ENCODE measurements at places on chromosomes 2 and 18. TPM values are rescaled to one million over a fixed set of nuclear protein-coding genes. Genes with fewer than 3 reads are reported as not detected.

DNA sequence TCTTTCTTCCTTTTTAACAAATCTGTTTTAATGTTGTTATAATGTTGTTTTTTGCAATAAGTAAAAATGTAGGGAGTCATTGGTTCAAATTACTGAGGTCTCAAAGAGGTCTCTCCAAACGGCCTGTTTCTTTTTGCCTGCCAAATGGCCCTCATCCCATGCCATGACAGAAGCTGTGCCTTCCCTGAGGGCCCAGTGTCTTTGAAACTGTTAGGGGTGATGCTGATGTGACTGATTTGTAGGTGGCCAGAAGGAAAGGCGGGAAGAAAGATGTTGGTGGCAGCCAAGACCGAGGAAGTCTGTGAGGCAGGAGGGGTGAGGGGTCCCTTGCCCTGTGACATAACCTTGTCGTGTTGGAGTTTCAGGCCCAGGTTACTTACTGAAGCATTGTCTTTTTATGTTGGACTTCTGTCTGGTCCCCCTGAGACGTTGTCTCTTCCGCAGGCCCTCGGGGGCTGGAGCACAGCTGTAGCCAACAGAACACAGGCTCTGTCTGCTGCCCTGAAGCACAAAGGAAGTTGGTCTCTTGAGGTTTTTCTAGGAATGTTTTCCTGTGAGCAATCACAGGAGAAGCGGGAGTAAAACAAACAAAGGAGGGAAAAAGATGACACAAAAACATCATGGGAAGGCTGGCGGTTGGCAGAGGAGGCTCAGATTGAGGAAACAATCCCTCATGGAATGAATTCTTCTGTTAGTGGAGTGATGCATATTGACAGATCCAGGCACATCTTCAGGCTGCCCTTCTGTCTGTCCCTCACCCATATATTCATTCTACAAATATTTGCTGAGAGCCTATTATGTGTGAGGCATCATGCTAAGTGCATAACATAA lies 4.9 kb upstream of the ST3GAL5 start:
- no peak for DNase-seq

GRCh38 chr18:79900610-79901570 lies 50.6 kb downstream of the SLC66A2 start:
- peak; percentile 29 for DNase-seq

- no peak for DNase-seq
Measured at GRCh38 chr18:1246827-1247226, 342.2 kb downstream of the ADCYAP1 start.

DNA sequence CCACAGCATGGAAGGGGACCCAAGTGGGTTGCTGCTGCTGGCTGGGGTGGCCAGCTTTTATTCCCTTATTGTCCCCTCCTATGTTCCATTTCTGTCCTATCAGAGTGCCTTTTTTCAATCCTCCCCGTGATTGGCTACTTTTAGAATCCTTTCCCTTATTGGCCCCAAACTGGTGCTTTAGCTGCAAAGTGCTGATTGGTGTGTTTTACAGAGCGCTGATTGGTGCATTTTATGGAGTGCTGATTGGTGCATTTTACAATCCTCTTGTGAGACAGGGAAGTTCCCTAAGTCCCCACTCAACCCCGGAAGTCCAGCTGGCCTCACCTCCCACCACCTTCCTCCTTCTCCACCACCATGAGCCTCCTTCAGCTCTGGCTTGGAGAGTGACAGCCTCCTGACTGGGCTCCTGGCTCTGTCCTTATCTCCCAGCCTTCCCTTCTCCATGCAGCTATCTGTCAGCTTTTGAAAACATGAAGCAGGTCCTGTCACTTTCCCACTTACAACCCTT lies 20.7 kb upstream of the PLB1 start:
- DNase-seq = no peak

DNA sequence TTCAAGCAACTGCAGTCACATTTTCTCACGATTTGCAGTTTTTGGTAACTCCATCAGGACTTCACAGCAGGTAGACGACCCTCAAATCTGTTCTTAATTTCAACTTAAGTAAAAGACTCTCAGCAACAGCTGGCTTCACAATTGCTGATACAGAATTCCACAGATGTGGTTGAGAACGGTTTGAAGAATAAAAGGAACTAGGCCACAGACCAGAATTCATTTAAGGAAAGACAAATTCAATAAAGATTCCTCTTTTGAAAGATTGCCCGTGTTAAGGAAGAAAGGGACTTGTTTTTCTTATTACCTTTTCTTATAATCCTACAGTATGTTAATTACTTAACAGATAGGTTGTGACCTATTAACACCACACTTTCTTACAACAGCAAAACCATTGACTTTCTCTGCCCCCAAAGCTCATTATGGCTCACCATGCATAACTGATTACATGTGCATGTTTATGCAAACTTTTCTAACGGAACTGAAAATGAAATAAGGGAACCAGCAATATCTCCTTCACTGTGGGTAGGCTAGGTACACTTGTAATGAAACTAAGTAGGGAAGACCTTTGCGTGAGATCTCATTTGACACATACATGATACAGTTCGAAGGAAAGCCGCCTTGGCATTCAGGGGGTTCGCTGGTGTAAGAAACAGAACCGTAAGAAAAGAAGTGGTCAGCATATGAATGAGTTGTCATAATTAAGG lies 4.7 kb upstream of the ZNF516 start:
- peak; percentile 31 for DNase-seq

- DNase-seq = no peak
Measured at GRCh38 chr2:23292024-23292423, 93.0 kb upstream of the KLHL29 start.

GRCh38 chr2:55914786-55915185 lies 8.8 kb downstream of the EFEMP1 start:
- no peak for DNase-seq

DNA sequence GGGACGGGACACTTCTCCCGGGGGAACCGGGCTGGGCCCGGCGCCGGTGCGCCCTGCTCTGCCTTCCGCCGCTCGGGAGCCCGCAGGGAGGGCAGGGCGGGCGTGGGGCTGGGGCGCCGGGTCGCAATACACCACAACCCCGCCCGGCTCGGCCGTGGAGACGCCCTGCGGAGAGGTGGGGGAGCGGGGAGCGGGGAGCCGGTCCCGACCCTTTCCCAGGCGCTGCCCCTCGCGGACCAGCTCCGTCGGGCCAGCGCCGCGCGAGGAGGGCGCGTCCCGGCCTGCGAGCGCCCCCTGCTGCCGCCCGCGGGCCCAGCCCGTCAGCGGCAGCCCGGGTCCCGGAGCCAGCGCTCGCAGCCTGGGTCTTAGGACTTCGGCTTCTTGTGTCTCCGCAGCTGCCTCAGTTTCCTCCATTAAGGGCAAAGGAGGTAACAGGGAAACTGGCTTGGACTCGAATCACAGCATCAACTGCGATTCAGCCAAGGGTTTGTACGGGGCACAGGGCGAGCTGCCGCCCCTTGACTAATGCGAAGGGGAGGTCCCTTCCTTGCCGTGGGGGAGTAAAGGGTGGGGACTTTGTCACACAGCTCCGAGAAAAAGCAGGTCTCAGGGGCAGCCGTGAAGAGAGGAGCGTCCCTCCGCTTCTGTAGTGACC lies 635 bp upstream of the ADRA2B start:
- peak; percentile 45 for DNase-seq

DNA sequence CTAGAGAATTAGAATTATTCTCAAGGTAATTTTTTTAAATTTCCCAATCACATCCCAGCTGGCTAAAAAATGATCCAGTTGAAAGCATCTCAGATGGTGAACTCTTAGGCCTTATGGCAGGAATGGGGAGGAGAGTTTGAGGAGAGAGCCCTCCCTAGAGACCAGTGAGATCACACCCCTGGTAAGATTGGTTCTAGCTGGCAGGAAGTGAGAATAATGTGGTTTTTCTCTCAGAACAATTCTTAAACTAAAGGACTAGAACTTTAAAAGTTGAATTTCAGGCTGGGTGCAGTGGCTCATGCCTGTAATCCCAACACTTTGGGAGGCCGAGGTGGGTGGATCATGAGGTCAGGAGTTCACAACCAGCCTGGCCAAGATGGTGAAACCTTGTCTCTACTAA lies 120.2 kb downstream of the MYO3B start:
- DNase-seq = no peak

DNA sequence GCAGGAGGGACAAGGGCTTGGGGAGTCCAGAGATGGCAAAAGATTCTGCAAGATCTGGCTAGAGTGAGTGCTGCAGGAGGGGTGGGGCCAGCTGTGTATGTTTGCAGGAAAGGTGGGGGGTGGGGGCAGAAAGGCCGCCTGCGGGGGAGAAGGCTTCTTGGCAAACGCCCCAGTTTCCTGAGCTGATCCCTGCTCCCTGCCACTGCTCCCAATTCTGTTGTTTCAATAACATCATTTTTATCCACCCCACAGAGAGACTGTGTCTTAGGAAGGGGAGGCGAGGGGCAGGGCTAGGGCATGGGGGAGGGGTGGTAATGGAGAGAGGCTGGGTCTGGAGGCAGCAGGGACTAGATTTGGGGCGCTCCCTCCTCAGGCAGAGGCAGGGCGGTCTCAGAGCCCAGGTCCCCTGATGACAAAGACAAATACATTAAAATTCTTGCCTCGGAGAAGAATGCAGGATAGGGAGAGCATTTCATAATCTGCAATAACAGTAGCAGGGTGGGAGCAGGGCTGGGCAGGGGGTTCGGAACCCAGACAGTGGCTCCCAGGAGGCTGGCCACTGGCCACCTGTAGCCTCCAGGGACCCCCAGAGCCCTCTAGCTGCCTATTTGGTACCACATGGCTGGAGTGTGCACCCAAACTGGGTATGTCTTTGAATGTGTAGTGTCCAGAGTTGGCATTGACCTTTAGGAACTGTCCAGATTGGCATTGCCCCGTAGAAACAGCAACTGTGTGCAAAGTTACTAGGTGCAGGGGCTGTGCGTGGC lies 2.1 kb upstream of the WNT6 start:
- DNase-seq = no peak

DNA sequence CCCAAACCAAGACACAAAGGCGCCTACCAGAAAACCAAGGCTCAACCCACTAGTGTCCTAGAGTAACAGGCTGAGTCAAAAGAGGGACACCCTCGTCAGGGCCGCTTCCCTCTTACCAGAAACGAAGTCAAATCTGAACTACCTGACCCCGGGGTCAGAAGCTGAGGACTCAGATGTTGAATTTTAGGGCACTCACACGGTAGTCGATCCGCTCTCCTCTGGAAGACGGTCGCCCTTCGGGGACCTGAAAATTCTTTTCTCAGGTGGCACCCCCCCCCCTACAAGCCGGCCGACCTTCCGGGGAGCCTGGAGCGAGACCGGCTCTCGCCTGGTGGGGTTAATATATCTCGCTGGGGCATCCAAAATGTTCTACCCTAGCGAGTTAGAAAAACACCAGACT lies 121.1 kb upstream of the KCNJ3 start:
- DNase-seq = no peak

DNA sequence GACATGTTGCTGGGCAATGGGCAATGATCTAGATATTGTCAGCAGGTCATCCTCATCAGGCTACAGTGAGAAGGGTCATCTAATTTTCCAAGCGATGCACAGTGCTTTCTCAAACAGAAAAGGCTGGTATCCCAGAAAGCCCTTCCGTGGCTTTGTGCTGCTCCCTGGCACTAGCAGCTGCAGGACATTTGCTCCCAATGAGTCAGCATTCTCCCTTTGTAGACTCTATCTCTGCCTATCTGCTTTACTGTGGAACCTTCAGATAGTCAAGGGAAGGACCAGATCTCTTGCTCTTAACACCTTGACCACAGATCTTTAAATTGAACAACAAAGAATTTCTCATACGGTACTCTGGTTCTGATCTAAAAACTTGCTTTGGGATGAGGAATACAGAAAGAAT lies 101.4 kb downstream of the CDH2 start:
- DNase-seq = no peak

GRCh38 chr18:80253871-80254492 lies 6.7 kb upstream of the PARD6G start:
- no peak for DNase-seq

DNA sequence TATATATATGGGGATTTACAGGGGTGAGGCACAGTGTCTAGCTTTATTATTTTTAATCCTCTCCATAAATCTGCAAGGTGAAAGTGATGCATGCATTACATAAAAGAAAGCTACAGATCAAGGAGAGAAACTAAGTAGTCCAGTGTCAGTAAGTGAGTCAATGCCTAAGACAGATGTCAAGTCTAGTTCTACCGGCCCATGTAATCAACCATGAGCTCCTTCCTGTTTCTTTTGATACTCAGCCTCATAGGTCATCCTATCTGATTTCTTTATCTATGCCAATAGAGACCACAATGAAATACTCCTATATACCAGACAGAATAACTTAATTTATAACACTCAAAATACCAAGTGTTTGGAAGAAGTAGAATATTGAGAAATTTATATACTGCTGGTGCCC lies 20.2 kb upstream of the GYPC start:
- no peak for DNase-seq

GRCh38 chr2:68428746-68429145 lies 38.3 kb downstream of the FBXO48 start:
- DNase-seq = no peak

GRCh38 chr2:39568561-39569006 lies 97.1 kb upstream of the TMEM178A start:
- DNase-seq = no peak

DNA sequence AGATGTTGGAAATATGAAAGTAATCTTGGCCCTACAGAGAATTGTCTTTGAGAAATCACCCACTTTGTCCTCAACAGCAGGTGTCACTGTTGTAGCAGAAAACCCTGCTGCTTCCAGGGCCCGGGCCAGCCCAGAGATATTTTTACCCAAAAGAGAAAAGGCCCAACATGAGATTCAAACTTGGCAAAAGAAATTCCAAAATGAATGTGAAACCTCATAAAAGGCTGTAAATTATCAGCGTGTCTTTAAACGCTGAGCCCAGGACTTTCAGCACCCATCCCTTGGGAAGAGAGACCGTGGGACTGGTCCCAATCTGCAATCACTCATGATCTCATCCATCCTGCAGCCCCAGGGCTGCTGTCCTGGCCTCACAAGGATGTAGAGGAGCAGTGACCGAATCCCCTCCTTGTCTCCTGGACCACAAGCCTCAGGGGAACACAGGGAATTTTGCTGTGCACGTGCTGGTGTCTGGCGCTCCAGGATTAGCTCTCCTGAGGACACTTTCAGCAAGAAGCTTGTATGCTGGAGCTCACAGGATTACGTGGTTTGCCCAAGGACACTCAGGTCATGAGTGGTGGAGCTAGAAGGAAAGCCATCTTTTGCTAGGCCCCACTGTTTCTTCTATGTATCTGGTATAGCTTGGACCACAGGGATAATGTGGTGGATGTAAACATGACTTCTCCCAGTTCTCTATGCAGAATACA lies 202.1 kb downstream of the RNF144A start:
- no peak for DNase-seq

DNA sequence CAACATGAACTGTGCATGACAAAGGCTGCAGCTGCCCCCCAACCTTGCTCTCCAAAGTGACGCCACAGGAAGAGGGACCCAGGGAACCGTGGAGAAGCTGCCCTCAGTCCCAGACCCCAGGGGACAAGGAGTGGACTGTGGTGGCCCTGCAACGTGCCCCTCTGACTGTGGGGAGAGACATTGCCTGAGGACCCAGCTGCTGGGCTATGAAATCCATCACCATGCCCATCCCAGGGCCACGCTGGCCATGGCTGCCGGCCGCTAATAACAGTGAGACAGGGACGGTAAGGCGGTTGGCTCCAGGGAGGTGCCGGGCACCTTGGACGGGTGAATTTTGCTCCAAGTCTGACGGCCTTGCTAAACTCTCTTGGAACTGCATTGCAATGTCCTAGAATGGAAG lies 211.3 kb upstream of the HDAC4 start:
- DNase-seq = no peak

- no peak for DNase-seq
Measured at GRCh38 chr18:63850636-63851035, 36.9 kb upstream of the SERPINB2 start.

Gene CD8B2
- 4.4 TPM for total RNA-seq

Gene SLC4A5
- 8.0 TPM for total RNA-seq

Gene TMEM17
- not detected for total RNA-seq

Gene LCT
- not detected for total RNA-seq

Gene ROCK1
- 94.7 TPM for total RNA-seq

Gene TM4SF20
- total RNA-seq = not detected

Gene MAP4K4
- 72.4 TPM for total RNA-seq

Gene MOCOS
- total RNA-seq = not detected

Gene RUFY4
- total RNA-seq = 0.44 TPM
